Spinal cord (tissue), 10 donors: ENCODE measurements at places on chromosomes 5 and 9. TPM values are rescaled to one million over a fixed set of nuclear protein-coding genes. Genes with fewer than 3 reads are reported as not detected.

PLPPR1 gene
- 91.5 TPM for polyA plus RNA-seq

LCN9 gene
- polyA plus RNA-seq: not detected

PITX1 gene
- not detected for polyA plus RNA-seq

FCN2 gene
- not detected for polyA plus RNA-seq

ZFP2 gene
- 8.3 TPM for polyA plus RNA-seq

NUP155 gene
- 20.0 TPM for polyA plus RNA-seq

RNF183 gene
- polyA plus RNA-seq: 0.12 TPM

HTR1A gene
- 6.4 TPM for polyA plus RNA-seq

SHOC1 gene
- 0.05 TPM for polyA plus RNA-seq

- peaks cover 9% of the 10 kb centered on the region for H3K4me1 ChIP-seq
- peak overlapping the region; percentile 94 for H3K4me3 ChIP-seq
- peaks cover 20% of the 10 kb centered on the region for H3K36me3 ChIP-seq
- no peak for DNase-seq
- peak overlapping the region; percentile 98 for H3K27ac ChIP-seq
- no peaks in the 10 kb centered on the region for H3K27me3 ChIP-seq
These were observed 734 bp downstream of the SKP1 start for GRCh38 chr5:134175921-134176510.

DNA sequence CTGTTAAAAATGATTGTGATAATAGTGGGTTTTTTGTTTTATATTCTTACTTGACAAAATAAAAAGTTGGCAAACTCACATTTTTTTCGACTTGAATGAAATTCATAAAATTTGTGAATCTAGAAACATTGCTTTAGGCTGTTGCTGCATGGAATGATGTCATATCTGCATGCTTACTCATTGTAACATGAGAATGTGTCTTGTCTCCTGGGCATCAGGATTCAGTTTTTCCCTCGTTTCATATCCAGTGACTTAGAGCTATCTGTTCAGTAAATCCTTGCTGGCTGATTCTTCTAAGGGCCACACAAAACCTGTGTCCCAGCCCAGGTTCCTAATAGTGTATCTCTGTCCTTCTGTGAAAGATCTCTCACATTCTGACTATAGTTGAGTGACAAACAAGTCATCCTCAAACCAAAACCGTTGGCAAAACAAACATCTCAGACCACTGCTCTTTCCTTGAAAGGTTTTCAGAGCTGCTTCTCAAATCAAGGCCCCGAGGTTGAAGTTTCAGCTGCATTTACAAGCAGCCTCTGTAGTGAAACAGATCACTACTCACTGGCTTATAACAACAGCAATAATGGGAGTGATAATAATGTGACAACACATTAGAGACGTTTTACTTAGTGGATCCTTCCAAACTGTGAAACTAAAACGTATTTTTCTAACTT lies 95.0 kb downstream of the NPR3 start:
- H3K27me3 ChIP-seq: no peaks in the 10 kb centered on the region
- H3K4me3 ChIP-seq: no peak overlapping the region
- no peak for DNase-seq
- H3K27ac ChIP-seq: no peak overlapping the region
- H3K36me3 ChIP-seq: no peaks in the 10 kb centered on the region
- H3K4me1 ChIP-seq: no peaks in the 10 kb centered on the region

- H3K36me3 ChIP-seq: no peaks in the 10 kb centered on the region
These were observed 63.1 kb downstream of the UGCG start for GRCh38 chr9:111959468-111960359.

- H3K27me3 ChIP-seq: no peaks in the 10 kb centered on the region
- peaks cover 14% of the 10 kb centered on the region for H3K36me3 ChIP-seq
- H3K4me1 ChIP-seq: no peaks in the 10 kb centered on the region
These were observed 39.8 kb downstream of the RBM27 start for GRCh38 chr5:146243247-146243646.

DNA sequence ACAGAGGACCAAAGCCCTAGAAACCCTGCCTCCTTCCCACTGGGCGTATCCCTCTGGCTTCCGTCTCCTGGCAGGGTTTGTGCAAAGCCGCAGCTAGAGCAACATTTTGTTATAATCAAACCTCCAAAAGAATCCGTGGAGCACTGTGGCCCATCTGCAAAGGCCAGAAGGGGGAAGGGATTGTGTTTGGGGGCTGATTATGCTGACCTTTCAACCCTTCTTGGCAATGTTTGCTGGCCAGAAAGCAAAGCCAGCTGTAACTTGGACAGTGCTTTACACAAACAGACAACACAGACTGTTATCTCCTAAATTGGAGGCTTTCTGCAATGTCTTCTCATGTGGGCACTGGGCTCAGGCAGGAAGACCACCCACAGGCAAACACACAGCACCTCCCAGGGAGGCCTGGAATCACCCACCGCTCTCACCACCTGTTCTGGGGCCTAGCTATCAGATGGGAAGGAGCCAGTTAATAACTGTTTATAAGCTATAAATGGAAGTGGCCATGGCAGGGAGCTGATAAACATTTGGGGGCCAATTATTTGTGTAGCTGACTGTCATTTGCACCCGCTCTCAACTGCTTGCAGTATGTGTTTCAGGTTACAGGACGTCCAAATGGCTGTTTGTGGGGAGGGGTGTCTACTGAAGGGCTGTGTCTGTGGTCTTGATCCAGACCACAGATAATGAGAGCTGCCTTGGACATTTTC lies 121.6 kb upstream of the ERCC6L2 start:
- no peak overlapping the region for H3K4me3 ChIP-seq
- no peaks in the 10 kb centered on the region for H3K36me3 ChIP-seq
- H3K4me1 ChIP-seq: peaks cover 27% of the 10 kb centered on the region
- peak overlapping the region; percentile 73 for H3K27ac ChIP-seq

- H3K4me3 ChIP-seq: no peak overlapping the region
- H3K27me3 ChIP-seq: no peaks in the 10 kb centered on the region
- H3K36me3 ChIP-seq: no peaks in the 10 kb centered on the region
- no peak overlapping the region for H3K27ac ChIP-seq
- no peak for DNase-seq
- no peaks in the 10 kb centered on the region for H3K4me1 ChIP-seq
These were observed 8.8 kb upstream of the FCN2 start for GRCh38 chr9:134871697-134872340.

GRCh38 chr9:104009826-104010225 lies 84.3 kb upstream of the SMC2 start:
- no peak for DNase-seq
- no peak overlapping the region for H3K27ac ChIP-seq
- no peaks in the 10 kb centered on the region for H3K4me1 ChIP-seq
- no peaks in the 10 kb centered on the region for H3K27me3 ChIP-seq
- H3K4me3 ChIP-seq: no peak overlapping the region

GRCh38 chr9:77469515-77470231 lies 178.4 kb downstream of the GNA14 start:
- H3K27ac ChIP-seq: no peak overlapping the region
- H3K27me3 ChIP-seq: no peaks in the 10 kb centered on the region
- H3K4me3 ChIP-seq: no peak overlapping the region

DNA sequence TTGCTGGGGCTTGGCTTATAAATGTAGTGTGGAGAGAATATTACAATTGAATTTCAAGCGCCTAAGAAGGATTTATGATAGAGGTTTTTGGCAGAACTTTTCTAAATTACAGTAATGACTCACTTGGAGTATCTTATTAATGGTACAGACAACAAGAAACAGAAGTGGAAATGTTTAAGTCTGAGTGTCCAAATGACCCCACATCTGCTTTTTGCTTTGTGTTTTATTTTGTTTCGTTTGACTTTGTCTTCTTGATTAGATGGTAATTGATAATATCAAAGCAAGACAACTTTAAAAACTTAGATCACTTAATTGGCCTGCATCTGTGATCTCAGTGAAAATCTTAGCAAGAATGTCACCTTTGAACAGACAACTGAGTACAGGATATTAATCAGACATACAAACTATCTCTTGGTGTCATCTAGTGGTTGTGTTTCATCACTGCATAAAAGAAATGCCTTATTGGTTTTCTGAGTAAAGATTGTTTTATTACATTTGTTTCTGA lies 577.4 kb downstream of the ISL1 start:
- peak; percentile 9 for DNase-seq
- no peaks in the 10 kb centered on the region for H3K4me1 ChIP-seq
- no peaks in the 10 kb centered on the region for H3K36me3 ChIP-seq

GRCh38 chr9:94599102-94599501 lies 5.5 kb upstream of the FBP2 start:
- peaks cover 11% of the 10 kb centered on the region for H3K4me1 ChIP-seq
- no peak for DNase-seq
- H3K4me3 ChIP-seq: no peak overlapping the region
- H3K27ac ChIP-seq: no peak overlapping the region
- H3K36me3 ChIP-seq: no peaks in the 10 kb centered on the region

- no peak overlapping the region for H3K27ac ChIP-seq
- no peaks in the 10 kb centered on the region for H3K27me3 ChIP-seq
- H3K4me1 ChIP-seq: no peaks in the 10 kb centered on the region
- DNase-seq: no peak
- no peaks in the 10 kb centered on the region for H3K36me3 ChIP-seq
These were observed 36.3 kb downstream of the SPATA31D1 start for GRCh38 chr9:82024908-82025307.

DNA sequence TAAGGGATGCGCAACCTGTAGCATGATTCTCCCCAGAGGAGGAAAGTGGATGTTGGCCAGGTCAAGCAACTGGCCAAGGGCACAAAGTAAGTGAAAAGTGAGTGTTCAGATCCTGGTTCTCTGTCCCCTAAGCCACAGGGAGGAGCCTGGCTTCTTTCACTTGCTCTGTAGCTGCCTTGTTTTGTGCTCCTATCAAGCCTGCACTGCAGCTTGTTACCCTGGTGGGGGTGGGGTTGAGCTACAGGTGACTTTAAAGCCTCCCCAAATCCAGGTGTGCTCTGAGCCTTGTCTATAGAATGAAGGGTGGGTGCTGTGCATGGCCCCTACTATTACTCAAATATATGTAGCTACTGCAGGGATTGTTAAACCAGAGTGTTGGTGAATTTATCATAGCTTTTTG lies 32.9 kb downstream of the RALGPS1 start:
- no peak overlapping the region for H3K27ac ChIP-seq
- no peaks in the 10 kb centered on the region for H3K4me1 ChIP-seq
- no peak for DNase-seq
- no peaks in the 10 kb centered on the region for H3K27me3 ChIP-seq
- H3K36me3 ChIP-seq: no peaks in the 10 kb centered on the region

DNA sequence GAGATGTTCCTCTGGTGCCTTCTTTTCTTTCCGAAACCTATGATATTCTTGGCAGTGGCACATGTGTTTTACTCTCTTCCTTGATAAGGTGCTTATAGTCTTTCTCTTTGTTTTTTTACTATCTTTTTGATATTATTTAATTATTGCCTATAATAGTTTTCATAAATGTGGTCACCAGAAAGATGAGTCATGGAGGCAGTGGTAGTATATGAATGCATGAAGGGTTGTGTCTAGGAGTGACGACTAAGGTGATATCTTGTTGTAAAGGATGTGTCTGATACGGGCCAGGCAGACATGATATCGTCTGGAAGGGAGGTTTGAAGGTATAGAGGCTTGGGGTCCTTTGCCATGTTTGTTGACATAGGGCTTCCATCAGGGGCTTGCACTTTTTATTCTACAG lies 36.8 kb downstream of the SLC44A1 start:
- H3K4me3 ChIP-seq: no peak overlapping the region
- H3K27me3 ChIP-seq: no peaks in the 10 kb centered on the region
- H3K27ac ChIP-seq: no peak overlapping the region
- no peak for DNase-seq

GRCh38 chr9:108197008-108197365 lies 658.8 kb downstream of the ACTL7B start:
- no peaks in the 10 kb centered on the region for H3K36me3 ChIP-seq
- no peaks in the 10 kb centered on the region for H3K4me1 ChIP-seq
- no peaks in the 10 kb centered on the region for H3K27me3 ChIP-seq
- DNase-seq: no peak

DNA sequence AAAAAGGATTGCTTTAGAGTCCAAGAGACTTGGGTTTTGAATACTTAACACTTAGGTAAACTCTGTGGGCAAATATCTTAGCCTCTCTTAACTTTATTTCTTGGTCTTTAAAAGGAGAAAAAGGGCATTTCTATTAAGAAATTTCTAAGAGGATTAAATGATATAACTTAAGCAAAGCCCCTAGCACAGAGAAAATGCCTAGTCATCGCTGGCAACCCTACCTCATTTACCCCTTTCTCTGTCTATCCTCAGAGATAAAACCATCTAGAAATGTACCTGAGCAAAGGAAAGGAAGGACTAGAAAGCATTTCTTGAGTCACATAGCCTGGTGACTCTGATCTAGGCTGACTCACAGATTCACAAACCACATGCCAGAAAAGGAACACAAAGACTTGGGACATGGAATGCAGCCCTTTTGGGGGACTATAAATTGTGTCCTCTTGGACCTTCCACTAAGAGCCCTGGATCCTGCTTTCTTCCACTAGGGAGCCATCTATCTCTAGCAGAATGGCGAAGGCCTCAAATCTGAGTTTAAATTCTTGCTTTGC lies 120.6 kb downstream of the FOXD1 start:
- no peaks in the 10 kb centered on the region for H3K36me3 ChIP-seq
- H3K4me1 ChIP-seq: no peaks in the 10 kb centered on the region
- no peak overlapping the region for H3K4me3 ChIP-seq
- H3K27me3 ChIP-seq: peaks cover 10% of the 10 kb centered on the region
- H3K27ac ChIP-seq: no peak overlapping the region

DNA sequence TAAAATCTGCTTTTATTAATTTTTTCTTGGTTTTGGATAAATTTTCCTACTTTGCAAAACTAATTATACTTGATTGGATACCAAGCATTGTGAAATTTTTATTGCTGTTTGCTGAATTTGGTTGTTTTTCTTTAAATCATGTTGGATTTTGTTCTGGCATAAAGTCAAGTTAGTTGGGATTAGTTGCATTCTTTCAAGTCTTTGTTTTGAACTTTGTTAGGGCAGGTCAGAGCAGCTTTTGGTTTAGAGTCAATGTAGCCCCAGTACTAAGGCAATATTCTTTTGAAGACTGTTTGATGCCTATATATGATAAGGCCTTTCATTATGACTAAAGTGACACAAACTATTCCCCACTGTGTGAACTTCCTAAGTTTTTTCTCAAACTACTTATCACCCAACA lies 531.1 kb downstream of the RASEF start:
- no peaks in the 10 kb centered on the region for H3K36me3 ChIP-seq

GRCh38 chr9:133986774-133987445 lies 5.2 kb downstream of the VAV2 start:
- DNase-seq: no peak
- H3K4me1 ChIP-seq: peaks cover 51% of the 10 kb centered on the region
- no peak overlapping the region for H3K4me3 ChIP-seq
- H3K36me3 ChIP-seq: peaks cover 23% of the 10 kb centered on the region
- H3K27me3 ChIP-seq: no peaks in the 10 kb centered on the region
- no peak overlapping the region for H3K27ac ChIP-seq

GRCh38 chr5:143412661-143413342 lies 9.3 kb upstream of the NR3C1 start:
- no peaks in the 10 kb centered on the region for H3K27me3 ChIP-seq
- no peaks in the 10 kb centered on the region for H3K4me1 ChIP-seq
- H3K4me3 ChIP-seq: no peak overlapping the region
- no peaks in the 10 kb centered on the region for H3K36me3 ChIP-seq
- no peak overlapping the region for H3K27ac ChIP-seq
- DNase-seq: no peak

DNA sequence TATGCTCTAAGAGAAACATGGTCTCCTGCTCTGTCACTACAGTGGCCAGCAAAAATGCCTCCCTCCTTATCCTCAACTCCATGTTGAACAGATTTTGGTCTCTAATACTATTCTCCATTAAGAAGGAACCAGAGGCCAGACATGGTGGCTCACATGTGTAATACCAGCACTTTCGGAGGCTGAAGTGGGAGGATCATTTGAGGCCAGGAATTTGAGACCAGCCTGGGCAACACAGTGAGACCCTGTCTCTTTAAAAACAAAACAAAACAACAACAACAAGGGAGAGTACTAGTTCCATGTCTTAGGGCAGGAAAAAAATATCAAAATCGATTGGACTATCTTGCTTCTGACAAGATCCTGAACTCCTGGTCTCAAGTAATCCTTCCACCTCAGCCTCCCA lies 14.6 kb downstream of the INIP start:
- DNase-seq: no peak
- H3K27me3 ChIP-seq: no peaks in the 10 kb centered on the region
- no peak overlapping the region for H3K27ac ChIP-seq
- H3K4me1 ChIP-seq: no peaks in the 10 kb centered on the region
- no peak overlapping the region for H3K4me3 ChIP-seq
